Hippocampal formation (tissue), 2 donors: ENCODE measurements at places on chromosomes 13 and 19.
A peak's percentile ranks its signal among the peaks of the same experiment; 100 is the strongest.

- peak; percentile 28 for DNase-seq
Measured at GRCh38 chr13:112980434-112980833, 11.4 kb downstream of the MCF2L start.

DNA sequence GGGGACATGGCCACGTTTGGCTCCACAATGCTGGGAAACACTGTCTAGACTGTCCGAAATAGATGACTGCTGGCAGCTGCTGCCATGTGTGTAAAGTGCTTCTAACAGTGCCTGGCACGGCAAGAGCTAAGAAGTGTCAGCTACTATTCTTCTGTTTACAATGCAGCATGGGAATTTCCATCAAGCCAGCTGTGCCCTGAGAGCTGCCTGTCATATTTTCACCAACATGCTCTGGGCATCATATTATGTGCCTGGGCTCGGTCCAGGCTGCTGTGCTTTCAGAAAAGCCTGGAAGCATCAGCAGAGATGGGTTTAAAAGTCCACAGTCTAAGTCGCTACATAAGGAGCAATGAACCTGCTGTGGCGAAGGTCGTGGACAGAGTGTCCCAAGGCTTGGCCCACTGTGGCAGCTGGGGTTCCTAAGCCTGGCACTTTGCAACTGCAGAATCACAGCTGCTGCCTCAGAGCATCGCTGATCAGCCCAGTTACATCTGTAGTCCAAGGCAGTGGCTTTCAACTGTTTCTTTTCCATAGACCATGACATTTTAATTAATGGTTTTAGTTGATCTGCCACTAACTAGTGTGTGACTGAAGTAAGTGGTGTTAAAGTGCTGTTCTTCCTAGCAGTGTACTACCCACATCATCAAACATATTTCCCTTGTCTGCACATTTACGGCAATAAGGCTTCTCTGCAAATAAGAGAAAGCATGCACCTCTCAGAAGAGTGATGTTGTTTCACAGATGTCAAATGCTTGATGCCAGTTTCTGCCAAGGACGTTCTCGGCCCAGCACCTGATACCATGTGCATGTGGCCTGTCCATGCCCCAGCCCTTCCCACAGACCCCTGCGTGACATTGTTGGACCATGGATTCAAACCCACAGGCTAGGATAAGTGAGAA lies 95.7 kb upstream of the C1QTNF9B start:
- peak; percentile 84 for DNase-seq

- no peak for DNase-seq
Measured at GRCh38 chr19:45999653-46000121, 4.4 kb downstream of the CCDC61 start.

DNA sequence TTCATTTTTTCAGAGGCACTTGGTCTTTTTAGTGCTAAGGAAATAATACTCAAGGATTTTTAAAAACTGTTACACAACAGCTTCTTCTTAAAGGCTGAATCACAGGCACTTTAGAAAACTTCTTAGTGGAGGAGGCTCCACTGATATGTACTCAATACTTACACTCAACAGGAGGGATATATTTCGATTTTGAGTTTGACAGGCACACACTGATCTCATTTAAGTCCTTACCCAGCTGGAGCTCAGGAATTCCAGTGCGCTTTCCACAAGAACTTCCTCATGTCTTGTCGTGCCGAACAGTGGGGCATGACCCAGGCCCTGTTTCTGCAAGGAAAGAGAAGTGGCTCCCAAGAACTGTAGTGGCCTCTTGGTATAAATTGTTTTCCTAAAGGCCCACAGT lies 103.8 kb downstream of the RGCC start:
- DNase-seq: no peak

GRCh38 chr19:10812902-10813404 lies 23.1 kb downstream of the TMED1 start:
- no peak for DNase-seq

DNA sequence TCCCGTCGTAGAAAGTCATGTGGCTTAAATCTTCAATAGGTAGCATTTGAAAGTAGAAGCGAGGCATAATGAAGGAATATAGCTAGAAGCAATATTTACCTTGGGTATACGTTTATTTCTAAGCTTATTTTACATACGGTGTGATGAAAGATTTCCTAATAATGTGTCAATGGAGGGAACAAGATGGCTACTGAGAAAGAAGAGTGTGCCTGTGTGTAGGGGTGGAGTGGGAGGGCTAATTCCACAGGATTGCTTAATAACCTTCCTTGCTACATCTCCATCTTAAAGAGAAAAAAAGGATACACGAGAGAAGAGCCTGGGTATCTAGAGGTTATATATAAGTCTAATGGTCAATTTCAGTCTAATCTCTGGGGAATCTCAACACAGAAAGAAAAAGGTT lies 2.0 kb downstream of the SPART start:
- DNase-seq: no peak

DNA sequence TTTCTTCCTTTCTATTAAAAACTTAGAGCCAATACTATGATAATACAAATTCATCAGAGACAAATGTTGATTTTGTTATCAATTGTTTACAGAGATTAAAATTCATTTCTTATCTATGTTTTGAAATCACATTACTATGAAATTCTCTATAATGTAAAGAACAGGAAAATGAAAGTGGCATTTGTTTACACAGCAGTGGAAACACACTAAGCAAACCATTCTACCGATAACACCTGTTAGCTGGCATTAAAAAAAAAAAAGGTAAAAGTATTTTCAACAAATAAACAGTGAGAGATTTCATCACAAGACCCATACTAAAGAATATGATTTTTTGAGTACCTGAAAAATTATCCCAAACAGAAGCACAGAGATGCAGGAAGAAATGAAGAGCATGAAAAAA lies 4.8 kb upstream of the CCDC70 start:
- no peak for DNase-seq

DNA sequence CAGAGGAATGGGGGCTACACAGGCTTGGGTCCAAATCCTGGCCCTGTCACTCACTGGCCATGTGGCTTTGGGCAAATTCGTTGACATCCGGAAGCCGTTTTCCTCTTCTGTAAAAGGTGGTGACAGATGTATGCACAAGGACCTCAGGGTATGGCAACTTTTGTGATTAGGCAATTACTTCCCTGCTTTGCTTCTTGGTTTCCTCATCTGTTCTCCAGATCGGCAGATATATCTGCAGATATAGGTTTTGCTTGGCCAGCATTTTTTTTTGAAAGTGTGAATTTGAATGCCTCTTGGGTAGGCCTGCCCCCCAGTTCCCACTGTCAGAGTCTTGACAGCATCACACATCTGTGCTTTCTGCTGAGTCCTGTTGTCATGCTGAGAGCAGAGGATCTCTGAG lies 17.7 kb downstream of the TMEM272 start:
- no peak for DNase-seq

GRCh38 chr13:41019011-41019487 lies at the start of gene ELF1:
Gene ELF1, minus strand, starts transcription at chr13:41019316. Its CDS starts 37,262 bp downstream, at chr13:40982054.
- peak; percentile 53 for DNase-seq

GRCh38 chr19:10138879-10139795 lies 19.4 kb upstream of the EIF3G start:
- DNase-seq: no peak

- no peak for DNase-seq
Measured at GRCh38 chr19:31962561-31962996, 382.8 kb upstream of the ZNF507 start.

DNA sequence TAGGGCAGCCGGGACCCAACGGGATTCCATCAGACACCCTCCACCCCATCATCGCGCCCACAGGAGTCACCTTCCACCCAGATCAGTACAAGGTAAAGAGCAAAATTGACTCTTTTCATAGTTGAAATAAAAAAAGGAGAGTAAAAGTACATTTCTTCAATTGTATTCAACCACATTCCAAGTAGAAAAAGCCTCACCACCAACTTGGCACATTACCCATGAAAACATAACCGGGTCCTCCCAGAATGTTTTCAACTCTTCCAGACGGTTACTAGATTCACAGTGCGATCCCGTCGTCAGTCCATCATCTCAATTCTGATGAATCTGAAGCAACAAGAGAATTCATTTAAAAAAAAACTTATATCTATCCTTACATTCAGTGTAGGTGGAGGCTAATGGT lies 125.2 kb downstream of the RAB20 start:
- DNase-seq: no peak

DNA sequence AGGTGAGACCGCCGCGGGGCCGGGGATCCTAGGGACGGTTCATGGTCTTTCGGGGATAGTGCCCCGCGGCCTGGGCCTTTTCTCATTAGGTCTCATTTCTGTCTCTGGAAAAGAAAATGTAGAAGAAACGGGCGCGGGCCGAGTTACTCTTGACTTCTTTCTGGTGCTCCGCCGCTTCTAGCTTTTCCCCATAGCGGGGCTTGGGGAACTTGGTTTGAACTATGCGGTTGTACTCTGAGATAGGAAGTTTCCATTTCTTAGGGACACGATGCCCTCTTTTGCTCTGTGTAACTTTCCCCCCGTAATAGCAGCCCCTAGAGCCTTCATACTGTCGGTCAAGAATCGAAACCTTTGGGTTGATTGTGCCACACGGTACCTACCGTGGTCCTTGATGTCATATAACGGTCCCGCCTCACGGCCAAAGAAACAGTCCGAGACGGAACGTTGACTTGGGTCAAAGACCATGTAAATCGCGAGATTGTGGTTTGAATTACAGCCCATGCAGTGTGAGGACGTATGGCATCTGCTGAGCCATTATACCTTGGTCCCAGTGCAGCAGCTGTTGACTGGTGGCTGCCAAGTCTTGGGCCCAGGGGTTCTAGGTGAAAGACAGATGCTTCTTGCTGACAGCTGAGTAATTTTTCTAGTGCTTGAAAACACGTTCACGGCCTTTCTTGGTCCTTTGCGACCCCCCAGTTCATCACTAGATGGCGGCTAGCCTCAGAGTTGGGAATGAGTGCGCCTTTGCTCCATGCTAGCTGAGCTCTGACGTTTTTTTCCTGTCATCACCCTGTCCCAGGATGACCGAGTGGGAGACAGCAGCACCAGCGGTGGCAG lies 487 bp downstream of the RPS5 start:
- no peak for DNase-seq

DNA sequence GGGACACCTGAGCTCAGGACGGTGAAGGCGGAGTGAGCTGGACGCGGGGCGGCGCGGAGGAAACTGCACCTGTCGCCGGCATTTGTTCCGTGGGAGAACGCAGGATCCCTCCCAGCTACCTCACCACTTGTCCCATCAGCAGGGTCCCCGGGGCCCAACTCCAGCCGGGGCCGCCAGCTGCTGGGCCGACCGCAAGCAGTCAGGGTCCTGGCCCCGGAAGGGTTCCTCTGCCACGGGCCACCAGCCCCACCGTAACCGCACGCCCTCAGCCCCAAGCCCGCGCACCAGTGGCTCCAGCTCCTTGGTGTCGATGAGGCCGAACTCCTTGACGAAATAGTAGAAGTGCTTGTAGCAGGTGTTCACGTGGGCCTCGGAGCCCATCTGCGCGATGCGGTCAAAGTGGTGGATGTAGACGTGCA lies 19.6 kb downstream of the MOB3A start:
- DNase-seq: no peak

DNA sequence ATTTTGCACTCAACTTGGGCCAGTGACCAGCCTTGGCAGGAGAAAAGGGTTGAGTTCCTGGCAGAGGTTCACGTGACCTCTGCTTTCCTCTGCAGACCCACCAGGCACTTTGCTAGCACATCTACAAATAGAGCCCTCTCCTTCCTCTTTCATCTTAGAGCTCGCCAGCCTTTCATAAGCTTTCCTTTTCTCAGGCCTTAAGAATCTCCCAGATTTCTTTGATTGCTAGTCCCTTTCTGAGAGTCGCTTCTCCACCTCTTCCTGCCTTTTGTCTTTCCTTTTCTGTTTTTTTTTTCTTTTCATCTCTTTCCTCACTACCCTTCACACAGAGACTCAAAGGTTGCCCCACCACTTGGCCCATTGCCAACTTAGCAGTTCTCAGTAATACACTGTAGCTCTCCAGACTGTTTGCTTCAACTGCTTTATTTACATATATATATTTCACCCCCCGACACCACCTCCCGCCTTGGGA lies 375.7 kb upstream of the SPRY2 start:
- no peak for DNase-seq

- DNase-seq: no peak
Measured at GRCh38 chr13:74450525-74450845, 316.3 kb upstream of the KLF12 start.

DNA sequence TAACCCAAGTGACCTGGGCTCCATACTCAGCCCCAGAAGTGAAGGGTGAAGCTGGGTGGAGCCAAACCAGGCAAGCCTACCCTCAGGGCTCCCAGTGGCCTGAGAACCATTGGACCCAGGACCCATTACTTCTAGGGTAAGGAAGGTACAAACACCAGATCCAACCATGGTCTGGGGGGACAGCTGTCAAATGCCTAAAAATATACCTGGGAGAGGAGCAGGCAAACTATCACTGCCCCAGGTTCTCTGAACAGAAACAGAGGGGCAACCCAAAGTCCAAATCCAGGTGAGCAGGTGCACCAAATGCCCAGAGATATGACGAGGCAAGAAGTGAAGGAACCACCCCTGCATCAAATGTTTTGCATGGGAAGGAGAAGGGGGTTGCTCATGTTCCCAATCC lies 6.1 kb upstream of the CEACAM7 start:
- no peak for DNase-seq

DNA sequence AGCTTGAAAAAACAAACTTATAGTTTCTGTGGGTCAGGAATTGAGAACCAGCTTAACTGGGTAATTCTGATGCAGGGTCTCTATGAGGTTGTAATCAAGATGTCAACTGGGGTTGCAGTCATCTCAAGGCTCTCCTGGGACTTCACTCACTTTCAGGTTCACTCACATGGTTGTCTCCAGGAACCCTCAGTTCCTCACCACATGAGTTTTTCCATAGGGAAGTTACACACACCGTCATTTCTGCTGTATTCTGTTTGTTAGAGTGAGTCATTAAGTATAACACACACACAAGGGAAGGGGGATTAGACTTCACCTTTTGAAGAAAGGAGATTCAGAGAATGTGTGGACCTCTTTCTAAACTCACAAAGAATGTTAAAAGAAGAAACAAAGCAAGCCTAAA lies 34.9 kb upstream of the MLNR start:
- DNase-seq: no peak

- DNase-seq: no peak
Measured at GRCh38 chr13:98664047-98664446, 87.1 kb upstream of the STK24 start.

DNA sequence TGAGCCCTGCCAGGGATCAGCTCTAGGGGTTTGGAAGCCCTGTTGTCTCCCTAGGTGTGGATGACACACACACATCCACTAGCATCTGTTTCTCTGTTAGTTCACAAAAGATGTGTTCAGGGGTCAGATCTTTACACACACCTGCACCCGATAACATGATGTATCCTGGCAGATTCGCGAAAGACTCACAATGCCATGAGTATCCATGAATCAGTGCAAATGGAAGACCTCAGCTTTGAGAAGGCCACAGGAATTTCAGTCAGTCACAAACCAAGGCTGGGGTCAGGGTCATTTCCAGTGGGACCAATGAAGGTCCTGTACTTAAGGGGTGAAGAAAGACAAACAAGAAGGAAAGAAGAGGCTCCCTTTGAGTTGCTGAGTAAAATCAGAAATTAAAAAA lies 898.2 kb downstream of the UQCRFS1 start:
- DNase-seq: no peak

- DNase-seq: no peak
Measured at GRCh38 chr13:78601124-78601873, 2.1 kb downstream of the POU4F1 start.

DNA sequence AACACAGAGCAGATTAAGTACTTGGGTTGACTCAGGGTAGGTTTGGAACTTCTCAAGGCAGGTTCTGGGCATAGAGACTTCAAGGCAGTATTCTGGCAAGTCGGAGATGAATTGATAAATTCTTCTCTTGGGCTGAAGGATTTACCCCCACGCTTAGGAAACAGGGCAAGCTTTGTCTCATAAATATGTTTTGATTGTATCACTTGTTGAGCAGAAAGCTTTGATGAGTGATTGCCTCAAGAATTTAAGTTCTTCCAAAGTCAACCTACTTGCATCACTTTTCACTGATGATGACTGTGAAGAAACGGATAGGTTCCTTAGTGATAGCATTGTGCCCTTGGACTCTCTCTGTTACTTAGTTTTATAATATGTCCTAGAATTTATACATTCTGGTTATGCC lies 258.6 kb upstream of the DACH1 start:
- DNase-seq: no peak
